Smooth muscle cell of the umbilical artery (primary cell): ENCODE measurements at places on chromosomes 6 and 20. TPM values are rescaled to one million over a fixed set of nuclear protein-coding genes. Genes with fewer than 3 reads are reported as not detected.

The PPIL6 gene
- 2.9 and 4.5 TPM in 2 replicates for total RNA-seq

The ITPR3 gene
- 13.1 and 36.3 TPM in 2 replicates for total RNA-seq

The AVP gene
- total RNA-seq: not detected in 2 replicates

The OLIG3 gene
- total RNA-seq: not detected in 2 replicates

The TPD52L1 gene
- total RNA-seq: 30.3 and 64.7 TPM in 2 replicates

The RIPOR3 gene
- 1.2 and 8.6 TPM in 2 replicates for total RNA-seq

The RXRB gene
- total RNA-seq: 22.9 and 27.8 TPM in 2 replicates

The LINC00237 gene
- total RNA-seq: not detected in 2 replicates

The SPDEF gene
- total RNA-seq: not detected in 2 replicates

The PAK5 gene
- not detected in 2 replicates for total RNA-seq

The HLA-G gene
- not detected in 2 replicates for total RNA-seq

The GRIK2 gene
- total RNA-seq: 9.6 and 10.4 TPM in 2 replicates

The GGTLC1 gene
- not detected in 2 replicates for total RNA-seq

The MYO6 gene
- 13.7 and 28.7 TPM in 2 replicates for total RNA-seq

The DZANK1 gene
- 1.2 and 1.5 TPM in 2 replicates for total RNA-seq

The LTB gene
- not detected in 2 replicates for total RNA-seq

The SLC2A10 gene
- 56.7 and 64.5 TPM in 2 replicates for total RNA-seq

The CTAGE9 gene
- total RNA-seq: not detected in 2 replicates

The STAU1 gene
- 38.3 and 71.6 TPM in 2 replicates for total RNA-seq

The CFB gene
- total RNA-seq: 4.1 and 28.8 TPM in 2 replicates

The OPRM1 gene
- total RNA-seq: not detected in 2 replicates

The TNFAIP3 gene
- total RNA-seq: 85.5 and 117 TPM in 2 replicates

The NOX3 gene
- not detected in 2 replicates for total RNA-seq

The EFCAB8 gene
- total RNA-seq: under 0.01 and 0.97 TPM in 2 replicates

The MMS22L gene
- 7.4 and 15.5 TPM in 2 replicates for total RNA-seq

The BPIFB4 gene
- total RNA-seq: not detected in 2 replicates

The GNAS-AS1 gene
- 0.89 and 1.5 TPM in 2 replicates for total RNA-seq

The HSPA12B gene
- under 0.01 TPM in 1 of 2 replicates, not detected in the other for total RNA-seq

The HFE gene
- total RNA-seq: 16.3 and 24.6 TPM in 2 replicates

The PHF20 gene
- 24.6 and 34.0 TPM in 2 replicates for total RNA-seq
